Endothelial cell (in vitro differentiated cells): ENCODE measurements at places on chromosomes 11 and 22.

DNA sequence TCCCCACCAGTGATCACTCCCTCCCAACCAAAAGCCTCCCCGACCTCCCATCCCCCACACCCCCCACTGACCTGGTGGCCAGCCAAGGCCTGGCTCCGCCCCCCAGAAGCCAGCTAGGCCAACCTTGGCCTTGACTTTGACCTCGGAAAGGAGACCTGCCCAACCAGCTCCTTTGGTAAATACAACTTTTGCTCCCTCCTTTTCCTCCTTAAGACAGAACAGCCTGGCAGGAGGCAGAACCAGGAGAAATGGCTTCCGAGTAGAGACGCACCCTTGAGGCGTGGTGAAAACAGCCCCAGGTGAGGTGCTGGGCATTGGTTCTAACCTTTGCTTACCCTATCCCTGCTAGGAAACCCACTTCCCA is 27.0 kb downstream of the PLEKHA7 start:
- no peak for DNase-seq

- DNase-seq = no peak
Measured at GRCh38 chr11:64056213-64056785, 20.6 kb downstream of the FLRT1 start.

DNA sequence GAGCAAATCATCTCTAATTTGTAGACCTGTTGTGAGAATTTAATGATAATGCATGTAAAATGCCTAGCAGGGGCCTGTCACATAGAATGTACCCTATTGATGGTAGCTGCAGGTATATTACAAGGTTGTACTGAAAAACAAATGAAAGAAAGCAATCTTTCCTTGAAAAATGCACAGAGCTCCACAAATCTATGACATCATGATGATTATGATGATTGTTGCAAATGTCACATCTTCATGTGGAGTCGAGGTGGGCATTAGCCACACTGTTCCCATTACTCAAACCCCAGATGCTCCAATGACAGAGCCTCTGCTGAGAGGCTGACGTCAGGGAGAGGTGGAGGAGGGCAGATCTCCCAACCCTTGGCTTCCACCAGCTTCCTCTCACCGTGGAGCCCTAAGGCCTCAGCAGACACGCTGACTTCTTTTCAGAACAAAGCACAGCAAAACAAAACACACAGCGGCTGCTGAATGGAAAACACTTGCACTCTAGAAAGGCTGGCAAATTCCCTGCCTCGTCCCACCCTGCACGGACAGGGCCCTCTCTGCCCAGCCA is 298.3 kb downstream of the KIRREL3 start:
- no peak for DNase-seq

- DNase-seq = no peak
Measured at GRCh38 chr11:65541093-65541982, 16.5 kb downstream of the SCYL1 start.

DNA sequence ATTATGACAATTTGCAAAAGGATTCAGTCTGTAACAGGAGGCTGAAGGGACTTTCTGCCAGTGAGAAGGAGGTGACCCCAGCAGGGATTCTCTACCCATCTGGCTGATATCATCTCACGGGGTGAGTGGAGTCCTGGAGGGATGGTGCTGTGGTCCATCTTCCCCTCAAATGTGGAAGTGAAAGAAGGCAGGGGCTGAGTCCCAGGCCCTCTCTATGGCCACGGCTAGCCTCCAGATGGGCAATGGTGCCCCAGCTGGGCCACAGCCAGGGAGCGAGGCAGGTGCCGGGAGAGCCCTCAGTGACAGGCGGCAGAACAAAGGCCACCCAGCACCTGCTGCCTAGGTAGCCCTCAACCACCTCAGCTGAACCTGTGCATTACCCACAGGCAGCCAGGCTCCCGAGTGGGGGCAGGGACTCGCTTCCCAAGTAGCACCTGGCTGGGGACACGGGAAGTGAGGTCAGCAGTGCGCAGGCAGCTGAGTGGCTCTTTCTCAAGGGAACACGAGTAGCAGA is 6.7 kb downstream of the NECTIN1 start:
- DNase-seq = no peak

- no peak for DNase-seq
Measured at GRCh38 chr11:26556582-26556981, 15.5 kb downstream of the MUC15 start.

- DNase-seq = no peak
Measured at GRCh38 chr11:120212926-120213325, 2.1 kb downstream of the OAF start.

GRCh38 chr11:116073854-116074837 is 569.9 kb upstream of the CADM1 start:
- no peak for DNase-seq

GRCh38 chr22:28314959-28315358 is 364.7 kb downstream of the TTC28 start:
- no peak for DNase-seq

DNA sequence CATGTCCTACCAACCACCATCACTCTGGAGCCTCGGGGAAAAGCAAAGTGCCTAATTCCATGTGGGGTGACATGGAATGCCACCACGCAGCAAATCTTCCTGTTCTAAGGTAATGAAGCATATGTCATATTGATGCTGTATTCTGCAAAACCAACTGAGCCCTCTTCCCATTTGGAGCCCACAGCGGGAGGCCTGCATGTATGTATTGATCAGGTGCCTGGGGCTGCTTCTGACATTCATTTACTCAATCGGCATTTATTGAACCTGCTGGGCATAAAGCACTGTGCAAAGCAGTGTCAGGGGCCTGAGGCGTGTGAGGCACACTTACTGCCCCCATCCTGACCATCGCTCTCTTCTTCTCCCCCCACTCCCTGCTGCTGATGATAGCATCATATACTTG is 39.1 kb downstream of the ANKK1 start:
- no peak for DNase-seq

GRCh38 chr22:40582063-40582462 is 54.5 kb downstream of the MRTFA start:
- no peak for DNase-seq

GRCh38 chr11:7204778-7205177 is 46.9 kb upstream of the SYT9 start:
- peak; percentile 12 for DNase-seq

- no peak for DNase-seq
Measured at GRCh38 chr22:44855855-44856254, 103.5 kb downstream of the ARHGAP8 start.

DNA sequence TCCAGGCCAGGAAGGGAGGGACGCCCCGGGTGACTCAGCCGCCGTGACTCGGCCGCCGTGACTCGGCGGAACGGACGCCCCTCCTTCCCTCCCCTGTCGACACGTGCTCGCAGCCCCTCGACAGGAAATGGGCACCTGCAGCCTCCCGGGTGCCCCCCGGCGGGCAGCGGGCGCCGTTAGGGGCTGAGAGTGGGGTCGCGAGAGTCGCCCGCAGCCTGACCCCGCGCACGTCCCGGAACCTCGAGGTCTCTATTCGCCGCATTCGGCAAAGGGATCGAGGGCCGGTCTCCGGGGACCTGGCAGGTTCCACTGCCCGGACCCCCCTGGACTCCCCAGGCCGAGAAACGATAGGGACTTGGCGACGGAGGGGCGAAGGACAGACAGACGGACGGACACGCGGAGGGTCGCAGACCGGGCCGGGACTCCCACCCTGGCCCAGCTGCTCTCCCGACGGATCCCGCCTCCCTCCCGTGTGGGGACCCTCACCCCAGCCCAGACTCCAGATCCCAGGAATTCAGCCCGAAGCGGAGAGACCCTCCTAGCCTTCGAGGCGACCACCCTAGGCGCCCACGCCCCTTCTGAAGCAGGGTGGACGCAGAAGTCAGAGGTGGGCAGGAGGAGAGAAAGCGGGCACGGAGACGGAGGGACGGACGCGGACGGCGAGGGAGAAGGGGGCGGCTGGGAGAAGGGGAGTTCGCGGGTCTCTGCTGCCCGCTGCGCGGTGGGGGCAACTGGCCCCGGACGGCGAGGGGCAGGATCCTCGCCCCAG is 648 bp downstream of the FOSL1 start:
- peak; percentile 49 for DNase-seq

GRCh38 chr11:73221996-73222395 is 3.9 kb downstream of the P2RY2 start:
- no peak for DNase-seq

DNA sequence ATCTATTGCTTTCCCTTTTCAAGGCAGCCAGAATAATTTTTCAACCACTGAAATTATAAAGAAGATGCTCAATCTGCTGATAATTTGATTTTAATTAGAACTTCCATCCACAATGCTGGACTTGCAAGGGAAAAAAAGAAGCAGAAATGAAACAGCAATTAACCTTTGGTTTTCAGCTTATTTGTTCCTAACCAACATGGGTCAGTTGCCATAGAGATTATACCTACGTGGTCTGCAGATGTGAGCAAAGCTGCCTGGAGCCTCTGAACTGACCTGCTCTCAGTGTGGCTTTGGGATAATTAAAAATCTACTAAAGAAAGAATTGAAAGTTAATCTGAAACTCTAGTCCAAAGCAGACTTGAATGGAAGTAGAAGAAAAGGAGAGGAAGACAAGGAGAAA is 195.7 kb upstream of the API5 start:
- no peak for DNase-seq

GRCh38 chr11:44563711-44564110 is 1.8 kb upstream of the CD82 start:
- DNase-seq = no peak
